ENCODE measurements at places on chromosomes 6 and 20.

- no peak for DNase-seq
These were observed 20.7 kb upstream of the TBC1D22B start for GRCh38 chr6:37236921-37237320.

DNA sequence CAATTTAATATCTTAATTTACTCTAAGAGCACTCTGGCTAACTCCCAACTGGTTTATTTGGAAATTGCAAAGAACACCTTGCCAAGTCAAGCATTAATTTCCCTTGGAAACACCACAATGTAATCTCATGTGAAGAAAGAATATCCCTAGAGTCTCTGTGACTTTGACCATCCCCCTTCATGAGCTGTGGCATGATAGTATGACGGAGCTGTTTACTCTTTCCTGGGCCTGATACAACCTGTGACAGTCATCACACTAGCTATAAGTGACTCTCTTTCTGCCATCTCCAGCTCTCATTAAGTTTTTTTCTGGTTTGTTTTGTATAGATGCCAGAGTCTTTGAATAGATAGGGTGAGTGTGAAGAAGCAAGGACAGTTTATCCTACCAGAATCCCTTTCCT is 470.3 kb upstream of the JARID2 start:
- DNase-seq = no peak

- DNase-seq = no peak
These were observed 5.5 kb downstream of the PNLDC1 start for GRCh38 chr6:159805440-159806020.

- no peak for DNase-seq
These were observed 254.8 kb downstream of the CDC5L start for GRCh38 chr6:44642349-44642748.

- DNase-seq = no peak
These were observed 348.8 kb downstream of the PKHD1 start for GRCh38 chr6:51738614-51739013.
